ENCODE measurements at places on chromosomes 12 and 14.

DNA sequence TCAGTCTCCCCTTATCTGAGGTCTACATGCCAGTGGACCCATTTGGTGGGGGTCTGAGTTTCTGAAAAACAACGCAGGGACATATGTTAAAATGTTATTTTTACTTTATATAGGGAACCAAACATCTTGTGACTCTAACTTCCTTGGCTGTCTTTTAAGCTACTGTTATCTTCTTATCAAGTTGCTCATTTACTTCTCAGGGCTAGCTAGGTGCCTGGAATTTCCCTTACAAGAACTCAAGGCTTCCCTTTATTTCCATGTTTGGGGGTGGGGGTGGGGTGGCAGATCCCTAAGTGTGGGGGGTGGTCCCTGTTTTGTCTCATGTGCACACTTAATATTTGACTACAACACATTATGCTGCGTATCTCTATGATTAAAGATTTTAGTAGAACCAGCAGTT, 31.6 kb downstream of the PPP1R36 start:
- H3K27ac ChIP-seq = no peak overlapping the region
- no peak overlapping the region for H3K4me3 ChIP-seq
- no peaks in the 10 kb centered on the region for H3K36me3 ChIP-seq
- no peaks in the 10 kb centered on the region for H3K27me3 ChIP-seq
- no peak for DNase-seq
- H3K4me1 ChIP-seq = no peaks in the 10 kb centered on the region

- no peaks in the 10 kb centered on the region for H3K36me3 ChIP-seq
- no peak for DNase-seq
- H3K4me1 ChIP-seq = peaks cover 1% of the 10 kb centered on the region
- no peak overlapping the region for H3K4me3 ChIP-seq
- H3K27me3 ChIP-seq = no peaks in the 10 kb centered on the region
These were observed 220.2 kb downstream of the SLC41A2 start for GRCh38 chr12:104737791-104738301.

- H3K4me1 ChIP-seq = peaks cover 3% of the 10 kb centered on the region
- H3K27me3 ChIP-seq = no peaks in the 10 kb centered on the region
- H3K36me3 ChIP-seq = no peaks in the 10 kb centered on the region
- no peak overlapping the region for H3K27ac ChIP-seq
- no peak overlapping the region for H3K4me3 ChIP-seq
- DNase-seq = no peak
These were observed 31.5 kb downstream of the DTX1 start for GRCh38 chr12:113088037-113088436.

GRCh38 chr12:49702676-49703215, 4.5 kb downstream of the FMNL3 start:
- no peaks in the 10 kb centered on the region for H3K27me3 ChIP-seq
- DNase-seq = no peak
- no peak overlapping the region for H3K27ac ChIP-seq
- H3K4me3 ChIP-seq = no peak overlapping the region

DNA sequence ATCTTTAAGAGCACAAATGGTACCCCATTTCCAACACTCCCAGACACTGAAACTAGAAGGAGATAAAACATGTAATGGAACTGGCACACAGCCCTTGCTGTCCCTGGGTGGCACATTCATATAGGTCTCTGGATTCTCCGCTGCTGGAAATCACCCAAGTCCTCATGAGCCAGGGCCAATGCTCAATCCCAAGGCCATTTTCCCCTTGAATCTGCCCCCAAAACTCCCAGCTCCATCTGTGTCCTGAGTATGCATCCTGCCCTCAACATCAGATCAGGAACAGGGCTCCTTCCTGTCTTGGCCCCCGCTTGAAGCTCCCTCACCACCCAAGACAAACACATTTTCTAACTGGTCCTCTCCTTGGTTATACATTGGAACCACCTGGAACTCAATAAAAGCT, 24.6 kb downstream of the KRT76 start:
- no peak overlapping the region for H3K4me3 ChIP-seq
- no peaks in the 10 kb centered on the region for H3K4me1 ChIP-seq
- no peaks in the 10 kb centered on the region for H3K36me3 ChIP-seq
- H3K27ac ChIP-seq = no peak overlapping the region
- H3K27me3 ChIP-seq = 0 out of 2 replicates have a peak, but pooled peaks cover 2% of the 10 kb centered on the region

DNA sequence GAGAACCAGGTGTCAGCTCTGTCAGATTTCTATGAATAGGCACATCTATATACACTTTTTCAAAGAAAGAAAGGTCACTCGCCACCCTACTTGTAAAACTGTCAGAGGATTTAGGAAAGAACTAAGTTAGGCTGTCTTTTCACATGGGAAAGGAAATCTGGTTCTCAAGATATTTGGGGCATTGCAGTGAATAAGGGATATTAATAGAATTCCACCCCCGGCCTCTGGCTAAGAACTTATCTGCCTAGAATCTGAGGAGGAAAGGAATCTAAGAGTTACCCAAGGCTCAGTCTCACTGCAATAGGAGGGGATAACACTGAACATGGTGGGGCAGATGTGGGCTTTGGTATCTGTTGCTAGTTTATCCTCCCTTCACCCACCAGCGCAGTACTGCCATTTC, 677.6 kb downstream of the NRXN3 start:
- H3K36me3 ChIP-seq = no peaks in the 10 kb centered on the region
- H3K4me1 ChIP-seq = no peaks in the 10 kb centered on the region
- H3K27ac ChIP-seq = no peak overlapping the region
- H3K4me3 ChIP-seq = no peak overlapping the region
- no peak for DNase-seq

DNA sequence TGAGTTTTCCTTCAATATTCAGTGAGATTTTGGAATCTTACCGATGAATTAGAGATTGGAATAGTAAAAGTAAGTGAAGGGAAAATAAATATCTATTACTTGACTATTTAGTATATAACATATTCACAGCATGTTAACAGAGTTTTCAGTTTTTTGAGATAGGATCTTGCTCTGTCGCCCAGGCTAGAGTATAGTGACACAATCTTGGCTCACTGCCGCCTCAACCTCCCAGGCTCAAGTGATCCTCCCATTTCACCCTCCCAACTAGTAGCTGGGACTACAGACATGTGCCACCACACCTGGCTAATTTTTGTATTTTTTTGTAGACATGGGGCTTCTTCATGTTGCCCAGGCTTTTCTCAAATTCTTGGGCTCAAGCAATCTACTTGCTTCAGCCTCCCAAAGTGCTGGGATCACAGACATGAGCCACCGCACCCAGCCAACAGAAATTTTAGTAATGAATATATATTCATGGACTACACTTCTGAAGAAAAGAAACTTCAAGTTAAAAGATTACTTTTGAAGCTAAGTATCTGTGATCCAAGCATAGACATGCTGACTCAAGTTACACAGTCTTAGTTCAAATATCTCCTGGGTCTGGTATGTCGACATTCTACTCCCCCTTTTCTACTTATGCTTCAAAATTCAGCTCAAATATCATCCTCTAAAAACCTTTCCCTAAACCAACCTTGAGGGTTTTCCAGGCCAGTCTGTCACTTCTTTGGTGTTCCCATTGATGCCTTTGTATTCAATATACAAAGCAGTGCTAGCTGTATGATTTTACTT, 13.8 kb downstream of the UBE2N start:
- no peak overlapping the region for H3K4me3 ChIP-seq
- H3K36me3 ChIP-seq = no peaks in the 10 kb centered on the region
- no peak overlapping the region for H3K27ac ChIP-seq

DNA sequence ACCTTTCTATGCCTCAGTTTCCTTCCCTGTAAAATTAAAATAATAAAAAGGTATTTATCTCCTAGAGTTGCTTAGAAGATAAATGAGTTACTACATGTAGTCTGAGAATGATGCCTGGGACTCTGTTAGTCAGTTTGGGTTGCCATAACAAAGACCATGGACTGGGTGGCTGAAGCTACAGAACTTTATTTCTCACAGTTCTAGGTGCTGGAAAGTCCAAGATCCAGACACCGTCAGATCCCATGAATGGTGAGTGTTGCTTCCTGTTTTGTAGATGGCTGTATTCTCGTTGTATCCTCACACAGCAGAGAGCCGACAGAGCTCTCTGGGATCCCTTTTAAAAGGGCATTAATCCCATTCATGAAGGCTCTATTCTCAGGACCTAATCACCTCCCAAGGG, 64.0 kb upstream of the LTA4H start:
- H3K4me1 ChIP-seq = no peaks in the 10 kb centered on the region
- no peak overlapping the region for H3K4me3 ChIP-seq
- no peaks in the 10 kb centered on the region for H3K27me3 ChIP-seq
- H3K27ac ChIP-seq = no peak overlapping the region

GRCh38 chr14:75589931-75590330, 11.5 kb downstream of the FLVCR2 start:
- H3K4me3 ChIP-seq = no peak overlapping the region
- no peak overlapping the region for H3K27ac ChIP-seq
- no peak for DNase-seq
- no peaks in the 10 kb centered on the region for H3K27me3 ChIP-seq
- H3K36me3 ChIP-seq = 0 out of 2 replicates have a peak, but pooled peaks cover 4% of the 10 kb centered on the region
- H3K4me1 ChIP-seq = no peaks in the 10 kb centered on the region

DNA sequence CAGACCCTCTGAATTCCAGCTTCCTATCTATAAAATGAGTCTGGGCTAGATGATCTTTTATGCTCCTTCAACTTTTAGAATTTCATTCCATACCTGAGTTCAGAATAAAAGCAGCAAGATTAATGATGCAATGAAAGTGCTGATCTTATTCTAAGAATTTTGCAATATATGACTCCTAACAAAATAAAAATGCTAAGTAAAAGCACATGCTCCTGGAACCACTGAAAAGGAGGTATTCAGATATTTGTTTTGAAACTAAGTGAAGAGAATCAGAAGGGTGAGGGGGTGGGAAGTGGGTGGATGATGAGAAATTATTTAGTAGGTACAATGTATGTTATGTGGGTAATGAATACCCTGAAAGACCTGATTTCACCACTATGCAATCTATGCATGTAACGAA, 216.6 kb downstream of the PTPRO start:
- no peak for DNase-seq
- H3K4me3 ChIP-seq = no peak overlapping the region
- no peak overlapping the region for H3K27ac ChIP-seq
- H3K4me1 ChIP-seq = no peaks in the 10 kb centered on the region
- no peaks in the 10 kb centered on the region for H3K27me3 ChIP-seq

GRCh38 chr14:105173901-105174894, 5.6 kb upstream of the JAG2 start:
- H3K4me1 ChIP-seq = no peaks in the 10 kb centered on the region
- no peaks in the 10 kb centered on the region for H3K36me3 ChIP-seq
- no peaks in the 10 kb centered on the region for H3K27me3 ChIP-seq
- H3K27ac ChIP-seq = no peak overlapping the region

DNA sequence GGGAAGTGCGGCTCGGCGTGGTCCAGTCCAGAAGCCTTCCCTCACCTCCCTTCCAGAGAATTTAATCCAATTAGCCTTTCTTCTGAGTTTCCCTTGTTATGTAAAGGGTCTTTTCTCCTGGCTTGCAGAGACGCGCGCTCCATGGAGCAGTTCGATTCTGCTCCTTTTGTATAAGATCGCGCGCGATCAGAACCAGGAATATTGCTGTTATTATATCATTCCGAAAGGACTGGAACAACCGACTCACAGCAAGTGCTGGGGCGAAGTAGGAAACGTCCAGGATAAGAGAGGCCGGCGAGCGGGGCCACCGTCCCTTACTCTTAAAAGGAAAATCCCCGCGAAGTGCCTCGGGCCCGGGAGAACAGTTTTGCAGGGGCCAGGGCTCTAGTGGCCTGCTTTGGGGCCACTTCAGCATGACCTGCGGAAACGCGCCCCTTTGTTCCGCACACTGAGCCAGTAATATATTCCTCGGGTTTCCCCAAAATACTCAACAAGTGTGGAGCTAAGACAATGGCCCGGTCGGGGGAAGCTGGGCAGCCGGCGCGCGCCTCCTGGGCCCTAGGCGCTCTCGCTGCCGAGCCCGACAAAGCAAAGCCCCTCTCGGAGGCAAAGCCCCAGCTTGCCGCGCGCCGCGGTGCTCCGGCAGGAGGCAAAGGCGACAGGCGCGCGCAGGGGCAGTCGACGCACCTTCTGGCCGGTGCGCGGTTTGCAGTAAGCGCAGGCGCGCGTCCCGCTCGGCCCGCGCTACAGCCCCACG, 2.9 kb downstream of the RFX4 start:
- no peaks in the 10 kb centered on the region for H3K36me3 ChIP-seq
- no peak for DNase-seq
- H3K4me1 ChIP-seq = peaks cover 1% of the 10 kb centered on the region
- H3K27me3 ChIP-seq = peaks cover 73% of the 10 kb centered on the region

DNA sequence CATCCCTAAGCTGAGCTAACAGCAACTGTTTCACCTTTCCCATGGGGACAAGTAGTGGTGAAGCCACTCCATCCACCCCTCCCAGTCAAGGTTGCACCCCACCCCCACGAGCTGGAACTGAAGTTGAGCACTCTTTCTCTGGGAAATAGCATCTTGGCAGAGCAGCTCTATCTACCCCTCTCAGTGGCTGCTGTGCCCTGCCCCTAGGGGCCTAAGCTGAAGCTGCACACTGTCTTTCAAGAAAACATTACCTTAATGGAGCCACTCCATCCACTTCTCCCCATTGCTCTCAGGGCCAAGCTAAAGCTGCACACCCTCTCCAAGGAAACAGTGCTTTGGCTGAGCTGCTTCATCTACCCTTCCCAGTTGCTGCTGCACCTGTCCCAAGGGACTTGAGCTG, 170.6 kb upstream of the CCDC196 start:
- H3K27me3 ChIP-seq = no peaks in the 10 kb centered on the region
- no peaks in the 10 kb centered on the region for H3K4me1 ChIP-seq
- no peak overlapping the region for H3K4me3 ChIP-seq

- no peaks in the 10 kb centered on the region for H3K36me3 ChIP-seq
- H3K27ac ChIP-seq = no peak overlapping the region
- H3K27me3 ChIP-seq = no peaks in the 10 kb centered on the region
- no peak overlapping the region for H3K4me3 ChIP-seq
- no peak for DNase-seq
These were observed 174.2 kb downstream of the SSPN start for GRCh38 chr12:26369588-26369987.

GRCh38 chr14:51073731-51074130, 21.2 kb downstream of the TRIM9 start:
- no peak overlapping the region for H3K27ac ChIP-seq
- H3K36me3 ChIP-seq = no peaks in the 10 kb centered on the region
- no peak for DNase-seq
- H3K4me1 ChIP-seq = no peaks in the 10 kb centered on the region
- no peak overlapping the region for H3K4me3 ChIP-seq

GRCh38 chr14:105939810-105940508, 413.6 kb downstream of the TMEM121 start:
- no peaks in the 10 kb centered on the region for H3K27me3 ChIP-seq
- H3K27ac ChIP-seq = no peak overlapping the region
- H3K36me3 ChIP-seq = no peaks in the 10 kb centered on the region
- DNase-seq = no peak
- H3K4me1 ChIP-seq = no peaks in the 10 kb centered on the region

All from iPS DF 6.9 (cell line).